ENCODE measurements at places on chromosomes 7 and 10. TPM values are rescaled to one million over a fixed set of nuclear protein-coding genes. Genes with fewer than 3 reads are reported as not detected.

GRCh38 chr7:135272303-135272702, 38.7 kb downstream of the STRA8 start:
- H3K36me3 ChIP-seq: no peaks in the 10 kb centered on the region
- no peak for DNase-seq
- no peak overlapping the region for H3K4me3 ChIP-seq
- H3K27ac ChIP-seq: no peak overlapping the region
- no peaks in the 10 kb centered on the region for H3K27me3 ChIP-seq
- no peaks in the 10 kb centered on the region for H3K4me1 ChIP-seq

GRCh38 chr10:101089520-101090299, 27.9 kb downstream of the KAZALD1 start:
- no peaks in the 10 kb centered on the region for H3K36me3 ChIP-seq
- H3K4me3 ChIP-seq: no peak overlapping the region
- no peak for DNase-seq
- no peaks in the 10 kb centered on the region for H3K4me1 ChIP-seq
- peaks cover 5% of the 10 kb centered on the region for H3K27me3 ChIP-seq

- no peaks in the 10 kb centered on the region for H3K36me3 ChIP-seq
- H3K27ac ChIP-seq: no peak overlapping the region
- no peaks in the 10 kb centered on the region for H3K4me1 ChIP-seq
- no peak for DNase-seq
- no peak overlapping the region for H3K4me3 ChIP-seq
Measured at GRCh38 chr10:81251457-81252115, 623.4 kb upstream of the NRG3 start.

DNA sequence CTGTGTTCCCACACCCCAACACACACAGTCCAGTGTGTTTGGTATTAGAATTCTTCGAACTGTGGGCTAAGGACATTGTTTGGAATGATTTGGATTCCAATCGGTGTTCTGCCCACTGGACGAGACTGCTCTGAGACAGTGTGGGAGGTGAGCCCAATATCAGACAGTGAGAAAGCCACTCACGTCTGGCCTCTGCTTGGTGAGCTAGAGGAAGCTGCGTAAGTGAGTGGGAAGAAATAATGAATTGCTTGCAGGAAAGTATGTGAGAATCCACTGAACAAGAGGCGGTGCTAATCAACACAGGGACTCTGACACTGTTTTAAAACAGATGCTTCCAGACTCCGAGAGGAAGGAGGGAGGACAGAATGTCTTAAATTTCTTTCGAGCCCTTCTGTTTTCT, 675.0 kb upstream of the ANKRD30A start:
- no peak for DNase-seq
- H3K27ac ChIP-seq: no peak overlapping the region
- no peaks in the 10 kb centered on the region for H3K36me3 ChIP-seq
- H3K4me3 ChIP-seq: no peak overlapping the region

DNA sequence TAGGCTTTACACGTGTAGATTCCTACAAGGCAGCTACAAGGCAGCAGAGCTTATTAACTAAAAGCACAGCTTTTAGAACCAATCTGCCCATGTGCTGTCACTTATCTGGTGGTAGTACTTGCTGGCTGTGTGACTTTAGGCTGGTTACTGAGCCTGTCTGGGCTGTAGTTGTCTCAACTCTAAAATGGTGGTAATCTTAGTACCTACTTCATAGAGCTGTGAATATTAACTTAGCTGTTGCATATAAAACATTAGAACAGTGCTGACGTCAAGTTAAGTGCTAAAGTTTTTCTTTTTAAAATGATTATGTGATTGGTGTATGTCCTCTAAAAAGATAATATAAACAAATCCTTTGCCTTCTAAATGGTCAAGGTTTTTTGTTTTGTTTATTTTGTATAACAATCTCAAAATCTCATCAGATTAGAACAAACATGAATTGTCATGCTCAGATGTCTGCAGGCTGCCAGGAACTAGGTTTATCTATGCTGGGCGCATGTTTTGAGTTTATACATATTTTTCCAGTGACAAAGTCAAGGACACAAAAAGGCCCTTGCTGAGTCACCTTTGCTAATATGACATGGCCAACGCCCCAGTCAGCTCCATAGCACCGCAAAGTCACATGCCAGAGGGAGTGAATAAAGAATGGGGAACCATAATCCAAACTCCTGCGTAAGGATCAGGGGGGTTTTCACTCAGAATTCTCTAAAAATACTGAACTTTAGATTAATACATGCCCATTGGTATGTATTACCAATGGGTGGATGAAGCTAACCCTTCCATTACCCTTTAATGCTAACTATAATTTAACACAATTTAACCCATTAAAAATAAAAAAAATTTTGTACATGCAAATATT, 39.8 kb upstream of the ARL4A start:
- peaks cover 3% of the 10 kb centered on the region for H3K27me3 ChIP-seq
- no peak overlapping the region for H3K27ac ChIP-seq
- no peaks in the 10 kb centered on the region for H3K36me3 ChIP-seq
- no peaks in the 10 kb centered on the region for H3K4me1 ChIP-seq
- no peak overlapping the region for H3K4me3 ChIP-seq
- no peak for DNase-seq

The PNLIPRP3 gene
- not detected for total RNA-seq

DNA sequence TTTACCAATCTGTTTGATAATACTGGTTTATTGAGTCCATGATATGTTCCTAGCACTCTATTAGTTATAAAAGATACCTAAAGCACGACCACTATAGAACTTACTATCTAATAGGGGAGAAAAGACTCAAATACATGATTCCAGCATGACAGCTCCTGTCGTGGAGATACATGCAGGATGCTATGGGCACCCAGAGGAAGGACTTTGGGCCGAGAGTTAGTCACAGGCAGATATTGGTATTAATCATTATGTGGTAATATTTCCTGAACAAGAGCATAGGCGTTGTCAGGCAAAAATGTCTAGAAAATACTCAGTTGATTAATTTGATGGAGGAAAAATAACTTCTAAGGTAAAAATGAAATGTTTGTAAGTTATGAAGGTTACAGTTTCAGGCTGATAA, 31.8 kb downstream of the CNNM2 start:
- no peak overlapping the region for H3K27ac ChIP-seq
- no peaks in the 10 kb centered on the region for H3K4me1 ChIP-seq
- no peak overlapping the region for H3K4me3 ChIP-seq
- no peak for DNase-seq
- H3K27me3 ChIP-seq: no peaks in the 10 kb centered on the region
- H3K36me3 ChIP-seq: no peaks in the 10 kb centered on the region

DNA sequence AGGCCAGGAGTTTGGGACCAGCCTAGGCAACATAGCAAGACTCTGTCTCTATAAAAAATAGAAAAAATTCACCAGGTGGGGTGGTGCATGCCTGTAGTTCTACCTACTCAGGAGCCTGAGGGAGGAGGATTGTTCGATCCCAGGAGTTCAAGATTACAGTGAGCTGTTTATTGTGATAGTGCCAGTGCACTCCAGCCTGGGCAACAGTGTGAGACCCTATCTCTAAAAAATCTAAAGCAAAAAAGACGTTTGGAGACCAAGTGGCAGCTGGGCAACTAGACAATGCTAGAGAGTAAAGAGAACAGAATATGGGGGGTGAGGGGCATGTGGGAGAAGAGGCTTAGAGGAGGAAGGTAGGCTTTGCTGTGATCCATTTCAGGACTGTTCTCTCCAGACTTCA, 1.4 kb downstream of the PDSS1 start:
- peaks cover 3% of the 10 kb centered on the region for H3K36me3 ChIP-seq
- no peak overlapping the region for H3K27ac ChIP-seq
- no peak overlapping the region for H3K4me3 ChIP-seq
- no peak for DNase-seq
- H3K27me3 ChIP-seq: no peaks in the 10 kb centered on the region
- peaks cover 20% of the 10 kb centered on the region for H3K4me1 ChIP-seq

- H3K27me3 ChIP-seq: no peaks in the 10 kb centered on the region
- no peak overlapping the region for H3K27ac ChIP-seq
- H3K4me3 ChIP-seq: no peak overlapping the region
- no peaks in the 10 kb centered on the region for H3K36me3 ChIP-seq
Measured at GRCh38 chr10:88551246-88551645, 31.9 kb downstream of the RNLS start.

DNA sequence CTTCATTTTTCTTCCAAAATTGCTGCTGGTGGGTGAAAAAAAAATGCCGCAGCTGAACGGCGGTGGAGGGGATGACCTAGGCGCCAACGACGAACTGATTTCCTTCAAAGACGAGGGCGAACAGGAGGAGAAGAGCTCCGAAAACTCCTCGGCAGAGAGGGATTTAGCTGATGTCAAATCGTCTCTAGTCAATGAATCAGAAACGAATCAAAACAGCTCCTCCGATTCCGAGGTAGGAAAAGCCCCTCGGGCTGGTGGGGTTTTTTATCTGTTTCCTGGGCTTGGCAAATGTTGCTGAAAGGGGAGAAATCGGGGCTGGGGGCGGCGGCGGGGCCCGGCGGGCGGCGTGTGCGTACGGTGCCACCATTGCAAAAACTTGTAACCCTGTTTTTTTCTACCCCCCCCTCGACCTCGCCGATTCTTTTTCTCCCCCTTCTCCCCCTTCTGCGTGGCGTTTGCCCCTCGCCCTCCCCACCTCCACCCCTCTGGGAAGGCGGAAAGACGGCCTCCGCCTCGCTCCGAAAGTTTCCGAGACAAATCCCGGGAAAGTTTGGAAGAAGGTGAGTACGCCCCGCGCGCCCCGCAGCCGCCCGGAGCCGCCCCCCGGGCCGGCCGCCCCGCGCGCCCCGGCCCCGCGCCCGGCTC, 789 bp downstream of the TCF7L2 start:
- H3K27me3 ChIP-seq: peaks cover 19% of the 10 kb centered on the region
- H3K27ac ChIP-seq: peak overlapping the region; percentile 14
- H3K4me3 ChIP-seq: peak overlapping the region; percentile 70
- peak; percentile 9 for DNase-seq
- H3K36me3 ChIP-seq: no peaks in the 10 kb centered on the region
- peaks cover 31% of the 10 kb centered on the region for H3K4me1 ChIP-seq

The SLC18A3 gene
- not detected for total RNA-seq

- no peaks in the 10 kb centered on the region for H3K4me1 ChIP-seq
- no peaks in the 10 kb centered on the region for H3K27me3 ChIP-seq
- peak; percentile 40 for DNase-seq
- no peaks in the 10 kb centered on the region for H3K36me3 ChIP-seq
- no peak overlapping the region for H3K4me3 ChIP-seq
Measured at GRCh38 chr7:136009488-136010079, 32.4 kb upstream of the MTPN start.

DNA sequence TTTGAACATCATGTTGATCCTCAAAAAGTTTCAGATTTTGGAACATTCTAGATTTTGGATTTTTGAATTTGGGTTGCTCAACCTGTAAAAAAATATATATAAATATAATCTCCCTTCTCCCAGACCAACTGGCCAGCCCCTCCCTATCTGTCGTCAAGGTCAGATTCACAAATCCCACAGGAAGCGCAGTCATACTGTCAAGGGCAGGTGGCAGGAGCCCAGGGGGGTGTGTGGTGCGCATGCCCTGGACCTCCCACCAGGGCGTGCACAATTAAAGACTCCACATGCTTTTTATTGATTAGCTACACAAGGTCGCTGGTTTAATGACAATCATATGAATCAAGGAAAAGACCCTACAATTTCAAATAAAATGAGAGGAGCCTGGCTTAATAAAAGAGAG, 77.0 kb upstream of the EEPD1 start:
- no peak for DNase-seq
- no peaks in the 10 kb centered on the region for H3K4me1 ChIP-seq
- no peaks in the 10 kb centered on the region for H3K36me3 ChIP-seq
- no peak overlapping the region for H3K27ac ChIP-seq
- H3K4me3 ChIP-seq: no peak overlapping the region

The SLC29A4 gene
- 0.47 TPM for total RNA-seq

GRCh38 chr10:131033166-131034085, 278.1 kb downstream of the TCERG1L start:
- no peaks in the 10 kb centered on the region for H3K36me3 ChIP-seq
- no peak for DNase-seq
- no peak overlapping the region for H3K27ac ChIP-seq
- H3K4me1 ChIP-seq: no peaks in the 10 kb centered on the region
- H3K4me3 ChIP-seq: no peak overlapping the region

The TUBB8 gene
- not detected for total RNA-seq

DNA sequence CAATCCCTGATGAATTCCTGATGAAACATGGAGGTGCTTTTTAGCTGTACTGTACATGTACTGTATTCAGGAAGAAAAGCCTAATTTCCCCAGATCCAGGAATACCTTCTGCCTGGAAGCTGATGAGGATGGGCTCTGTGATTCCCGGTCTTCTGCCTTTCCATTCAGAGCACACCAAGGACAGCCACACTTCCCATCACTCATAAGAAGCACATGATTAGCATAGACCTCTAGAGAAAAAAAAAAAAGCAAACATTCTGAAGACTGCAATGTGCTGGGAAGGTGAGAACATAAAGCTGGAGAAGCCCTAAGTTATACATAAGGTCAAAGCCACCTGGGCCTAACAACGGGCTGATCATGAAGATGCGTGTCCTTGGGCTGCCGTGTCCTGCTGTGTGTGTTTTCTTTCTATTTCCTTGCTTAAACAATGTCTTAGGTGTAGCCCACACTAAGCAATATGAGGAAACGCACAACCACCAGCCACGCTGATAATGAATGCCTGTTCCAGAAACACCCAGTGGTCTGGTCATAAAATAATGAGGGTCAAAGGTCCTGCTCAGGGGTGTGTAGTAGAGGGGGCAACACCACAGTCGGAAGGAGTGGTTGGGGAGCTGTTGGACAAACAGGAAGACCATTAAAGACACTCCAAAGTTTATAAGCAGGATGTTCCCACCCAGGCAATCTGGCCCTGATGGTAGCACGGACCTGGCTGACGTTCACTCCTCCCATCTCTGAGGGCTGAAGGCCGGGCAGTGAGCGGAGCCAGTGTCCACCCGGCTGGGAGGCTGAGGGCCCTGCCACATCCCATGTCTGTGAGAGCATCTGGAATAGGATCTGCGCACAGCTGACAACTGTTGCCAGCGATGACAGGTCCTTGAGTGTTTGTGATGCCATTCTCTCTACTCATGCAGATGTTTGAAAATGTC, 7.9 kb downstream of the PKD1L1 start:
- no peak for DNase-seq
- no peaks in the 10 kb centered on the region for H3K4me1 ChIP-seq
- no peaks in the 10 kb centered on the region for H3K36me3 ChIP-seq
- H3K27ac ChIP-seq: no peak overlapping the region
- H3K27me3 ChIP-seq: no peaks in the 10 kb centered on the region
- no peak overlapping the region for H3K4me3 ChIP-seq

GRCh38 chr7:29998489-29998888, 8.9 kb upstream of the SCRN1 start:
- no peaks in the 10 kb centered on the region for H3K4me1 ChIP-seq
- no peak for DNase-seq
- no peak overlapping the region for H3K27ac ChIP-seq
- H3K4me3 ChIP-seq: no peak overlapping the region
- H3K36me3 ChIP-seq: no peaks in the 10 kb centered on the region
- H3K27me3 ChIP-seq: peaks cover 26% of the 10 kb centered on the region

The XRCC2 gene
- total RNA-seq: 1.1 TPM

The RBP3 gene
- not detected for total RNA-seq

- no peak overlapping the region for H3K27ac ChIP-seq
- no peak for DNase-seq
- H3K4me3 ChIP-seq: no peak overlapping the region
- H3K4me1 ChIP-seq: no peaks in the 10 kb centered on the region
- H3K36me3 ChIP-seq: no peaks in the 10 kb centered on the region
Measured at GRCh38 chr7:80362677-80363076, 149.2 kb downstream of the GNAT3 start.
